ENCODE measurements at places on chromosomes 7 and 10. TPM values are rescaled to one million over a fixed set of nuclear protein-coding genes. Genes with fewer than 3 reads are reported as not detected.

GRCh38 chr7:48083114-48083830 lies 5.8 kb upstream of the UPP1 start:
- no peak for DNase-seq

Gene HOGA1
- total RNA-seq, result 2.3 TPM

- no peak for DNase-seq
These were observed 50.6 kb downstream of the PRTFDC1 start for GRCh38 chr10:24901686-24902399.

Gene CFTR
- 16.4 TPM for total RNA-seq

DNA sequence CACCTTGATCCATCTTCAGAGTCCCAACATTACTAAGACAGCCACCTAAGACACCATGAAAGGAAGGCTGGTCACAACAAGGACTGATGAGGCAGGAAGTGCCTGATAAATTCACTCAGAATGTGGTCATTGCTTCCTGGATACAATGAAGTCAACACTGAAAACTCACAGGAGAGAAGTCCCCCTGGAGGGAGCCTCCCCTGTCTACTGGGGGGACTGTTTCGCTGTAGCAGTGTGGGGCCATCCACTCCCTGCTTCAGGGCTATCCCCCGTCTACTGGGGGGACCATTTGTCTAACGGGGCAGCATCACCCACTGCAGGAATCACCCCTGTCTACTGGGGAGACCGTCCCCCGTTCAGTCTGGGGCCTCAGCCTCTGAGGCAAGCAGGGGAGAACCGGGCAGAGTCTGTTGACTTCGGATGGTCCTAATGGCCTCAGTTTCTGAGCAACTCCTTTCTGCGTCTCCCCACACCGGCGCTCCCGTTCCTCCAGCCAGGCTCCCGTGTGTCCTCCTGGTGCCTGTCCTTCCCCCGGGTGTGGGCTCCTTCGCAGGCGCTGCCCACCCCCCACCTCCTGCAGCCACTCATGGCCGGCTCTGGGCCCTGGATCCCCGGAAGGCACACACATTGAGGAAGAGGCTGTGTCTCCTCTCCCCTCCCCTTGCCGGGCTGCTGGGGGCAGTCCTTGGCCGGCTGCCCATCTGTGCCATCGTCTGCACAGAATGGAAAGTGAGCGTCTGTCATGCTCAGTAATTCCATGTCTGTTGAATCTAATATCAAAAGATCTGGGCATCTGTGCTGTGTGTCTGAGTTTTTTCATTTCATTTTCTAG lies 59.9 kb upstream of the DNAJB6 start:
- no peak for DNase-seq

DNA sequence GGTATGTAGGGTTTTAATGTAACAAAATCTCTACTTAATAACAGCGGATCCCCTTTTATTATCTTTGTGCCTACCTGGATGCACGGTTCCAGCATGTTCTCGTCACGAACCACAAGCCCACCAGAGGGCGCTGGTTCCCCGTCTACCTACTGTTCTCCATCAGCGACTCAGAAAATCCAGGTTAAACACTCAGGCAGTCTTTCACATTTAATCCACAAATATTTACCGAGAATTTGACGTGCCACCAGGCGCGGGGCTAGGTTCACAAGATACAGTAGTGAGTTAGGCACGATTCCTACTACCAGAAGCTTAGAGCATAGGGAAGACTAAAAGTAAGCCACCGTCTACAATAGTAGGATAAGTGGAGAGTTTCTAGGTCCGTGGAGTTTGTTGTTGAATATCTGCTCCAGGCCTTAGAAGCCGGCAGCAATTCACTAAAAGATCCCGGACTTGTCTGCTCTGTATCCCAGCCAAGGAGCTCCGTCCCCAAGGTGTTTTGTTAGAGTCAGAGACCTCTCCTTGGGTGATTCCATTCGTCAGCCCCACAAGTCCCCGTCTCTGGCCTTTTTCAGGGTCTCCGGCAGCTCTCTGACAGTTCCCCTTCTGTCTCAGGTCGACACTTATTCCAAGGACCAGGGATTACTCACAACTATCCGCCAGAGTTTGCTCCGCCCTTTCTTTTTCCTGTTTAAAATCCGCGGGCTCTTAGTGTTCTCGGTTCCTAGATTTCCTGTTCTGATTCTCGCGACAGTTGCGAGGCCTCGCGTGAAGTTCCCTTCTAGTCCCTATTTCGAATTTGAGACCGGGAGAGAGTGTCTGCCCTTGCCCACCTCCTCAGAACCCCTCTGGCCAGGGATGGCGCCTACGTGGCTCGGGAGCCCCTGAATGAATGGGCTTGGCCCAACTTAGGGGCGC lies 1.5 kb upstream of the KAZALD1 start:
- DNase-seq, result peak; percentile 87

DNA sequence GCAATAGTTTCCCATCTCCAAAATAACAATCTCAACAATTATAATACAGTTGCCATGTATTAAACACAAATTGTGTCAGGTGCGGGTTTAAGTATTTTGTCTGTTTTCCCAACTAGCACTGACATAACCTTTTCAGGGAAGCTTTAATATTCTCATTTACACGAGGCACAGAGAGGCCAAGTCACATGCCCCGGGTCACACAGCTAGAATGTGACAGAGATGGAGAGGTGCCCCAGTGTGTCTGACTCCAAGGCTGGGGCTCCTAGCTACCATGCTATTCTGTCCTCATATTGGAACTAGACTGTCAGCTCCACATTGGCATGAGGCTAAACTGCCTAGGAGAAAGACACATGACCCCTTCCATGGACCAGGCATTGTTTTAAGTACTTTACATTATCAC lies 77.2 kb downstream of the COL13A1 start:
- DNase-seq, result no peak

GRCh38 chr10:94428766-94429707 lies 26.7 kb downstream of the TBC1D12 start:
- no peak for DNase-seq

DNA sequence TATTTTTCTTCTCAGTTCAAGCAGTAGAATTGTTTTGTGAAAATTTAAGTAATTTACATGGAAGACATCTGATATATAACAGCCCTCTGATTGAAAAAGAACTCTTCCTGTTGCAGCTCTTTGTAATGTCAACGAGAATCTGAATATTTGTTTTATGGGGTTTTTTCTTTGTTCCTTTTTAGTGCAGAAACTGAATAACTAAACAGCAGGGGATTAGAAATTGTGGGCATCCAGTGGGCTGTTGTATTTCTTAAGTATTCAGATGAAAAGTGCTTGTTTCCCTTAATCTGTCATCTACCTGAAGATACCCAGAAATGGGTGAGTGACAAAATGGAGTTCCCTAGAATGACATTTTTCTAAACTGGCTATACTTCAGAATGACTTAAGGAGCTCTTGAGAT lies 7.4 kb downstream of the ARL4A start:
- DNase-seq, result no peak

DNA sequence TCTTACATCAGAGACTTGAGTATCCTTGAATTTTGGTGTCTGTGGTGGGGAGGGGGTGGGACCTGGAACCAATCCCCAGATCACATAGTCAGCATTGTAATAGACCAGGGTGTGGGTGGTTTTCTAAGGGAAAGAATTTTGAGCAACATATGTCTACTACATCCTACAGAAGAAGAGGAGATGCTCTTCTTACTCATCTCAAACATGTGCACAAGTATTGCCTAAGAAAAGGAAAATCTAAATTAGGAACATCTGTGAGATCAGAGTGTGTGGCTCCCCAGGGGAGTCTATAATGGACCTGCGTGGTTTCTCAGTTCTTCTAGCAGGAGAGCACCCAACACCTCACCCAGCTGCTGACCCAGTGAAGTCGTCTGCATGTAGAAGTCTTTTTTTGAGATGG lies 148.8 kb downstream of the CCDC3 start:
- DNase-seq, result no peak

Gene MYL7
- not detected for total RNA-seq

DNA sequence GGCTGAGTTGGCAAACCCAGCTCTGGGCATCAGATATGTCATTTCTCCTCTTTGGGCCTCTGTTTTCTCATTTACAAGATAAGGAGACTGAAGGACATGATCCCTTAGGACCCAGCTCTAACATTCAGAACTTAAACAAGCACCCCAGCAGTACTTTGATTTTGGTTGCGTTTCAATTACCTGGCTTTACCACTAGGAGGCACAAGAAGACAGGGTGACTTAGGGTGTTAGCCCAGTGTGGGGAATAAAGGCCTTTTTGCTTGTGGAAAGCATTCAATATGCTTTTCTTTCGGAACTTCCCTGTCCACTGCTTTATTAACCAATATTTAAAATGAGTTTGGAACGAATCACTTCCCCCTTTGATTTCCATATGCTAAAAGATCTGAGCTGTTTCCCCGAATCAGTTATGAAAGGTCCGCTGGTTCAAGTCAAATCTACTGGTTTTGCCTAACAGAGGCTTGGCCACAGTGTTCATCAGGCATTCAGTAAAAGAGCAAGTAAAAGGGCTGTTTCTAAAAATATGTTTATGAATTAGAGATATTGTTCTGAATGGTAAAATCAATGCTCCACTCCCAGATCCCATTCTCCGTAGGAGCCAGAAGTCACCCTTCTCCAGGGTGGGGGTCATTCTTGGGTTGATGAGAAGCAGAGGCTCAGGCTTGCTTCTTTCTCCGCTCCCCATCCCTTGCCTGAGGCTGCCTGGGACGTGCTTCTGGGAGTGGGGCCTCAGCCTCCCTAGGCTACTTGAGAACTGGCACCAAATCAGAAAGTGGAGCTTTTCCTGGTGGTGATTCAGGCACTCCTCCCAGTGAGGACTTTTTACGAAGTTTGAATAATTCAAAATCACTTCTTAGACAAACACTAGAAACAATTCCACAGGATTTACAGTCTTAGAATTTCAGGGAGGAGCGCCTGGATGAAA lies 105.5 kb downstream of the MYOF start:
- no peak for DNase-seq

Gene OR2F1
- total RNA-seq, result not detected

DNA sequence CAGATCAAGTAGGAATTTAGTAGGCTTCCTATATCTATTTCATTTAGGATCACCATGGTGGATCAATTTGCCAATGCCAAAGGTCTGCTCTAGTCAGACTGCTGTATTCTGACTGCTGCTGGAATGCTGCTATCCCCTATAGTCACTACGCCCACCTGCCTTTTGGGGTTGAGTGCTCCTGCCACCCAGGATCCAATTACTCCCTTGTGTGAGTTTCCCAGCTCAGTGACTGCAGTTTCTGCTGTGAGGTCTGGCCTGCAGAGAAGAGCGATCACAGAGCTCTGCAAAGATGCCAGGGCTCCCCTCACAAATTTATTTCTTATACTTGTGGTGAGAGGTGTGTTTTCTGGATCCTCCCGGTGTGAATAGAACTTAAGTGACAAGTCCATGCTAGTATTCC lies 88.1 kb upstream of the FOXI2 start:
- no peak for DNase-seq

DNA sequence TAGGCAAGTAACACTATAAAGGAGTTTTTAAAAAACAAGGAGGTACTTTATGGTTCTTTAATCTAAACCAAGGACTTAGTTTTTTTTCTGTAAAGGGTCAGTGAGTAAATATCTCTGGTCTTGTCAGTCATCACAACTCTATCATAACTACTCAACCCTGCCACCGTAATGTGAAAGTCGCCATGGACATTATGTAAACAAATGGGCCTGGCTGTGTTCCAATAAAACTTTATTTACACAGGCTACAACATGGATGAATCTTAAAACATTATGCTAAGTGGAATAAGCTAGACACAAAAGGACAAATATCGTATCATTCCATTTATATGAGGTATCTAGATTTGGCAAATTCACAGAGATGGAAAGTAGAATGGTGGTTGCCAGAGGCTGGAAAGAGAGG lies 60.8 kb upstream of the SP4 start:
- DNase-seq, result no peak

Gene PRKCQ
- 0.64 TPM for total RNA-seq

GRCh38 chr7:94414481-94414880 lies 19.8 kb downstream of the COL1A2 start:
- no peak for DNase-seq

Gene ELFN1
- 0.59 TPM for total RNA-seq

Gene SUGCT
- 4.5 TPM for total RNA-seq

GRCh38 chr7:30143748-30144251 lies 9.0 kb downstream of the MTURN start:
- DNase-seq, result peak; percentile 64

DNA sequence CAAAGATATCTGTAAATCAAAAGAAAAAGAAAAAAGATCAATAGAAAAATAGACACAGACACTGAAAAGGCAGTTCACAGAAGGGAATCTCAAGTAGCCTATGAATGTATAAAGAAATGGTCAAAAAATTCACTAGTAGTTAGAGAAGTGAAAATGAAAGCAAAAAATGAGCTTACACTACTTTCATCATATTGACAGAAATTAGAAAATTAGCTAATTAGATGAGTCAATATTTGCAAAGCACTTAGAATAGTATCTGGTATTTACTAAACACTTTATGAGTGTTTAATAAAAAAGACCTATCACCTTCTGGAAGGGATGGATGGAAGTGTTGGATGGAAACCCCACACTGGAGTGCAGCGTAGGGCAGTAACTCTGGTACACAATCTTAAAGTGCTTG lies 1.7 kb upstream of the CFAP58 start:
- DNase-seq, result no peak

Gene ACHE
- total RNA-seq, result 3.2 TPM
